Amniotic epithelial cell (primary cell): ENCODE measurements at places on chromosomes 7 and 10.

- no peak for DNase-seq
Measured at GRCh38 chr10:34530778-34531177, 284.3 kb downstream of the PARD3 start.

DNA sequence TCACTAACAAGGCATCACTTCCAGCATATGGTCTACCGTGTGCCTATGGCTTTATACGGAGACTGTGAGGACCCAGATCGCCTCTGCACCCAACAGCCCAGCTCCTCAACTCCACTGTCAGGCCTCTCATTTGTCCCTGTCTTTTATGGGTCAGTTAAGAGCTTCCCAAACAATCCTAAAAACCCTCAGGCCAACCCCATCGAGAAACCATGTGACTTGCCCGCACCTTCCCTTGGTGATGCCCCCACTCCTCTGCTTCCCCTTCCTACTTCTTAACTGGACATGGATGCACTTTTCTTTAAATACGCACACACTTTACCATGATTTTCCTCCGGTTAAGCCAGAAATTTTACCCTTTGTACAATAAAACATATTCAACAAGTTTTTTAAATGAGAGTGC is 46.8 kb downstream of the BAIAP2L1 start:
- DNase-seq: no peak

DNA sequence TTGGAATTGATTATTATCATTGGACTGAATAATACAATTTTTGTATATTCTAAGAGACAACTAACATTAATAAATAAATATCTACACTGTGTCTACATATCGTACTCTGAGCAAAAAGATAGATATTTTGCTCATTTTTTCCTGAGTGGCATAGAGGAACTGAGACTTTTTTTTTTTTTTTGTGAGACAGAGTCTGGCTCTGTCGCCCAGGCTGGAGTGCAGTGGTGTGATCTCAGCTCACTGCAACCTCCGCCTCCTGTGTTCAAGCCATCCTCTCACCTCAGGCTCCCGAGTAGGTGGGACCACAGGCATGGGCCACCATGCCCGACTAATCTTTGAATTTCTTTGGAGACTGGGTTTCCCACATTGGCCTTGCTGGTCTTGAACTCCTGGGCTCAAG is 14.0 kb downstream of the KMT2E start:
- DNase-seq: no peak

DNA sequence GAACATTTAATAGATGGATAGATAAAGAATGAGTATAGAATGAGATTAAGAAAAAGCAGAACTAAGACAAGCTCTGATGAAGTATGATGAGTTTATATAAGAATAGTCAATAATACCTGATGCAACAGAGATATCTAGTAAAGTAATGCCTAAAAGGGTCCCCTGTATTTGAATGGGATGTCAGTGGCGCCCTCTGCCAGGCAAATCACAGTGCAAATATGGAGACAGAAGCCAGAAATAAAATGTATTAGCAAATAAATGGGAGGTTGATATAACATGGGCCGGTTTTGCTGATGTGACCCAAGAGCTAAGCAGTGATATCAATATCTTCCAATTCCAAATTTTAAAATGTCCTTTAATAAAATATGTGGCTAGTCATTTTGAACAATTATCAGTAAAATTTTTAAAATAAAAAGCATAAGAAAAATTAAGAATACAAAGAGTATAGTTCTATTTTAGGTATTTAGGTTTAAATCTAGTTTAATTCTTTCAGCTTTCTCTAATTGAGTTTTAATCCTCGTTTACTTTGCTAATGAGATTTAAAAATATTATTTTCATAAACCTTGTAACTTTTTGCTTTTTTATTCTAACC is 62.6 kb downstream of the ADK start:
- peak; percentile 39 for DNase-seq

- no peak for DNase-seq
Measured at GRCh38 chr7:76000566-76000965, 6.2 kb upstream of the TMEM120A start.

GRCh38 chr10:129877773-129878371 is 86.2 kb downstream of the EBF3 start:
- DNase-seq: no peak

GRCh38 chr7:29563590-29564495 is at the start of gene PRR15:
TSS of gene PRR15 (plus strand) at chr7:29563835. CDS start at chr7:29566330, 2,495 bp downstream.
- DNase-seq: peak; percentile 39

GRCh38 chr10:59873896-59874295 is 32.5 kb downstream of the CCDC6 start:
- no peak for DNase-seq

- no peak for DNase-seq
Measured at GRCh38 chr7:5500056-5500776, 76.6 kb upstream of the TNRC18 start.

DNA sequence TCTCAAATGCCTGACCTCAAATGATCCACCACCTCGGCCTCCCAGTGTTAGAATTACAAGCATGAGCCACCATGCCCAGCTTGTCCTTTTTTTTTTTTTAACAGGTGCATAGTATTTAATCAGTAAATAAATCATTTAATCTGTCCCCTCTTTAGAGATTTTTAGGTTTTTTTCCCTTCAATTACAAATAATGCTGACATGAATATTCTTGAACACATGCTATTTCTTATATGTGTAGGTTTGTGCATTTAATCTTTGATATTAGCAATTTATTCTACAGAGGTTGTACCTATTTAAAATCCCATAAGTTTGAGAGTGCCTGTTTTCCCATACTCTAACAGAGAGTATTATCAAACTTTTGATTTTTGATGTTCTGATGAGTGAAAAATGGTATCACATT is 24.2 kb upstream of the ARMC3 start:
- no peak for DNase-seq

GRCh38 chr10:7707102-7707501 is 4.0 kb downstream of the ITIH2 start:
- no peak for DNase-seq

- DNase-seq: no peak
Measured at GRCh38 chr7:131352032-131352431, 24.4 kb downstream of the MKLN1 start.

DNA sequence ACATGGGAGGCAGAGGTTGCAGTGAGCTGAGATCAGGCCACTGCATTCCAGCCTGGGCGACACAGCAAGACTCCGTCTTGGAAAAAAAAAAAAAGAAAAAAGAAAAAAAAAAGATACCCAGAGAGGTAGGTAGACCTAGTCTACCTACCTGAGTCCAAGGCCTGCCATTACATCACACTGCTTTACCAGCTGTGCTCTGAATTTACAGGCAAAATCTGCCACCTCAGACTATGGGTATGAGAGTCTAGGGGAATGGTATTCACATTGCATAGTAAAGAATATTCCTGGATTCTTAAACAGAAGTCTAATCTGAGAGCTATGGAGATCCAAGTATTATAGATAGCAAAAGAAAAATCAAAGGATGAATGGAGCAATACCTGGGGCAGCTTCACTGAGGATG is 50.2 kb downstream of the NDUFB2 start:
- DNase-seq: no peak

GRCh38 chr10:37713132-37713501 is 144.3 kb downstream of the ZNF248 start:
- DNase-seq: no peak

DNA sequence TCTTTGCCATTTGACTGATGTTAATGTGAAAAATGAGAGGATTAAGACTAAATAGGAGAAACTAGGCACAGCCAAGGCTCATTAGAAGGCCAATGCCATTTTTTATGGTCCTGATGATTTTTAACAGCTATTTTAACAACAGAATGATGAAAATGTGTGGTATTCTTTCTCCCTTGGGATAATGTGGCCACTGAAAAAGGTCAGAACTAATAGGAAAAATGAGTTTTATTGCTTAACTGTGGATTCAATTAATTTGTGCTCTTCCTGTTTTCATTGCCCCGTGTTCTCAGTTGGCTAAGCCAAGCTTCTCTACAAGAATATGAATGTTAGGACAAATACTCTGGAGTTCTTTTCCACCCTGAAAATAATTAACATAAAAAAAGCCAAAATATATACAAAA is 56.6 kb downstream of the BMPER start:
- DNase-seq: no peak

DNA sequence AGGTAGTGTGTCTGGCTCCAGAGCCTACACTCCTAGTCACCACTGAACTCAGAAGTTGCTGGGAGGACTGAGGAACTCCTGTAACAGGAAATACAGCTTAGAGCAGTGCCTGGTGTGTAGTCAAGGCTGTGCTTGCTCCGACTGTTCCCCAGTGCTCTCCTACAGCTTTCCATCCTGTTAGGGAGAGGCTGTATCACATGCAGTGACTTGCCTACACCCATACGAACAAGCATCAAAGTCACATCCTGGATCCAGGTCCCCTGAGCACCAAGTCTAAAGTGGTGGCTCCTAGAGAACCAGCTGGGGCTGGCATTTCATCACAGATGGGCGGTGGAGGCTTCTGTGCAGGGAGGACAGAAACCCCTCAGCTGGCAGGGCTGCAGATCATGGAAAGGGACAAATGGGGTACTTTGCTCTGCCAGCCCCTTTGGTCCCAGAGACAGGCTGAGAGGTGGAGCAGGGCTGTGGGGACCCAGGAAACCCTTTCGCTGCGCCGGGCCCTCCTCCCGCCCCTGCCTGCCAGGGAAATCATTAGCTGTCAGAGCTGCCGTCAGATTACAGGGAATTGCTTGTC is 7.7 kb downstream of the ASB10 start:
- DNase-seq: no peak

GRCh38 chr7:10779465-10780399 is 193.9 kb upstream of the PHF14 start:
- DNase-seq: no peak

- no peak for DNase-seq
Measured at GRCh38 chr7:46756996-46757395, 824.9 kb downstream of the TNS3 start.

GRCh38 chr7:150778738-150779301 is 21.3 kb downstream of the TMEM176B start:
- DNase-seq: peak; percentile 51

- DNase-seq: peak; percentile 90
Measured at GRCh38 chr7:85111761-85112160, 75.1 kb downstream of the SEMA3D start.

GRCh38 chr10:70348228-70348850 is 34.1 kb downstream of the LRRC20 start:
- DNase-seq: peak; percentile 48

DNA sequence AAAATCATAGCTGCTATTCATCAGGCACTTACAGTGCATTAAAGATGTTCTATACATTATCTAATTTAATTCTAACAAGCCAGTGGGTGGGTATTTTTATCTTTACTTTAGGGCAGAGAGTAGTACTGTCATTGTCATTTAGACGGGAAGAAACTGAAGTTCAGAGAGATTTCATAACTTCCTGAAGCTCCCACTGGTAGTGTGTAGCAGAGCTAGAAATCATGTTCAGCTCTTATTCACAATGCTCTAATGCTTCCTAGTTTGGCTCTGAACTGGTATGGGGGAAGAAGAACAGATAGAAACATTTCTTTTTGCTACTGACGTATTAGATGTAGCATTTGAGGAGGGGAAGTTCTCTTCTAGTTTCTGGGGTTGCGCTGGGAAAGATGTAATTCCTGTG is 116.7 kb downstream of the CYP26A1 start:
- no peak for DNase-seq

DNA sequence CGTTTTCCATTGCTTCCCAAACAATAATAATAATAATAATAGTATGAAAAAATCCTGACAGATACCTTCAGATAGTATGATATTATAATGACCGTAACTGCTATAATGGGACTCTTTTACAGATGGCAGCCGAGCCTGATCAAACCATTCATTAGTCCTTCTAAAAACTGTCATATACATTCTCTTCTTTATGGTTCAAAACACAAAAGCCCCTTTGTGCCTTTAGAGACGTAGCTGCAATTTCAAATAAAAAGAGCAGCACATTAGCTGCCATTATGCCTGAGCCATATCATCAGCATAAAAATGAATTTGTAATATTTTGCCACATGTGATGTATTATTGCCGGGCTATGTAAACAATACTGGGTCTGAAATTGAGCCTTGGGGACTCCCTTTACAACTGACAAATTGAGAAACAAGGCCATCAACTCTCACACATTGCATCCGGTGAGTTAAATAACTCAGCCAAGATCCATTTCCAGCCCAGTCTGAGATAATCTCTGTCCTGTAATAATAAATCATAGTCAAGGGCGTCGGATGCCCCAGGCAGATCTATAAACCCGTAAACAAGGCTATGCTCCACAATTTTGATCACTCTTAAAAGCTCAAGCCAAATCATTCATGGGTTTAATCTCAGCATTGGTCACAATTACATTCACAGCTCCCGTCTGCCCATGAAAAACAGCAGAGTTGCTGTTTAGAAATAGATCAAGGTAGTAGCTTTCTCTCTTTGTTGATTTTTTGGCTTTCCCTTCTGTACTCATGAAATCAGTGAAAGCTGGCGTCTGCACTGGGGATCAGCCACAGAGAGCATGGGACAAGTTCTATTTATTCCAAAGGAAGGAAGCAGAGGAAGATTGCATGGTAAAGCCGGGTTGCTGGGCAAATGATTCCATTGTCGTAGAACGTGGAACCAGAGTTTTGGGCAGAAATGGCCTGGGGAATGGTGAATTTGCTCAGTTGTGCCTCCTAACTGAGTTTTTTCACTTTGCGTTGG is 150.1 kb upstream of the BMPER start:
- DNase-seq: no peak

DNA sequence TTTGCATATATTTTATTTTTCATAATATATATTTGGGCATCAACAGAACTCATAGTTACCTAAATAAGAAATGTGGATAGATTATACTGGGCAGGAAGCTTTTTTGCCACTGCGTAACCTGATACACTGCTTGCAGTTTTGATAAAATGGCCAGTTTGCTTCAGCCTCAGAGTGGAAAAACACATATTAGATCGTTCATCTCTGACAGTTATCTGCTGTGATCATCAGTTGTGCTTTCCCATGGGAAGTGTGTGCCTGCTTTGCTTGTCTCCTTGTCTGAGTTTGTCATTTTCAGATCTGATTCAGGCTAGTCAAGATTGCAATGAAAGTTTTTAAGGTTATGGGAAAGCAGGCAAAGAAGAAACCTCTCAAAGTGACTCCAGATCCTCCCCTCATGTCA is 54.0 kb downstream of the ADAM12 start:
- no peak for DNase-seq

- no peak for DNase-seq
Measured at GRCh38 chr7:126659124-126659523, 593.6 kb downstream of the GRM8 start.

- DNase-seq: no peak
Measured at GRCh38 chr7:73963252-73963822, 64.6 kb upstream of the ELN start.
